ENCODE measurements at places on chromosomes 4 and X.
A peak's percentile ranks its signal among the peaks of the same experiment; 100 is the strongest.

GRCh38 chr4:81220271-81220670 is 5.2 kb upstream of the PRKG2 start:
- DNase-seq = no peak

- no peak for DNase-seq
Measured at GRCh38 chr4:176824645-176825366, 32.1 kb upstream of the VEGFC start.

DNA sequence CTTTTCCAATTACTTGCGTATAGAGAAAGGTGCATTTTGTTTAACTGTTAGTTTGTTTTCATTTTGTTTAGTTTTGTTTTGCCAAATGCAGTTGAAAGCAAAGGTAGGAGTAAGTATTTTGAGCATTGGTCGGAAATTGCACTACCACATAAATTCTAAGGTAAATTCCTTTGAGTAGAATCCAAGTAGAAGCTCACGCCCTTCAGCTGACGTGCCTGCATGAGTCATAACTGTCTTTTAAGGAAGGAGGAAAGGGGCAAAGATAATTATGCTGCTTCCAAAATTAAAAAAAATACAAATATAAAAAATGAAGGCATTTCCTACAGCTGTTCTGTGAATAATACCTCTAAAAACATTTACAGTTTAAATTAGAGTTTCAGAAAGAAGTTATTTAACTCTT is 110.2 kb upstream of the MYOZ2 start:
- DNase-seq = no peak

DNA sequence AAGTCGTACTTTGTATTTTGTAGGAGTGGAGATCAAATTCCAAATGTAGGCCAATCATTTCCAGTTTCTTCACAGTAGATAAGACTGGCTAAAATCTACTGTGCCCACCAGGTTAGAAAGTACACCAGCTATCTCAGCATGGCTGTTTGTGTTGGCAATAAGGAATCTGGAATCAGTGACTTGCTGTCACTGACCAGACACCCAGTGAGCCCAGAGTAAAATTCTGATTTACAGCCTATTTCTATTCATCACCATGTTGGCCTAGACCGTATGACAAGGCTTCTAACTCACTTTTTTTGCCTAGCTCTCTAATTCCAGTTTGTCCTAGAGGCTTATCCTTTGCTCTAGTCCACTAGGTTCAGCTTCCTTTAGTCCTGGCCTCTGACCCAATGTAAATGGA is 25.4 kb downstream of the SMIM43 start:
- DNase-seq = no peak

DNA sequence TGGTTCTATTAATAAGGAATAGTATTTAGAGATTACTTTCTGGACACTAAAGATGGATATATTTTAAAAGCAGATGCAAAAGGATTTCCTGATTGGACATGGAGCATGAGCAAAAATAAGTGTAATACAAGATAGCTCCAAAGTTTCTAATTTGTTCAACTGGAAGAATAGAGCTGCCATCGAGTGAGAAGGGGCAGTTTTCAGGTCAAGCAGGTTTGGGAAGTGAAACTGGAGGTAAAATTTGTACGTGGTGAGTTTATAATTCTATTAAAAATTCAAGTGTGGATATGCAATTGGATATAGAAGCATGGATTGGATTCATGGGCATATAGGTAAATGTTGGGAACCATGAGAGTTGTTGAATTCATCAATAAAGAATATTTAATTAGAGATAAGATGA is 31.8 kb downstream of the PRDM8 start:
- DNase-seq = no peak

- no peak for DNase-seq
Measured at GRCh38 chrX:3371163-3371562, 24.7 kb upstream of the MXRA5 start.

GRCh38 chrX:21581479-21581878 is 76.7 kb downstream of the KLHL34 start:
- DNase-seq = no peak

DNA sequence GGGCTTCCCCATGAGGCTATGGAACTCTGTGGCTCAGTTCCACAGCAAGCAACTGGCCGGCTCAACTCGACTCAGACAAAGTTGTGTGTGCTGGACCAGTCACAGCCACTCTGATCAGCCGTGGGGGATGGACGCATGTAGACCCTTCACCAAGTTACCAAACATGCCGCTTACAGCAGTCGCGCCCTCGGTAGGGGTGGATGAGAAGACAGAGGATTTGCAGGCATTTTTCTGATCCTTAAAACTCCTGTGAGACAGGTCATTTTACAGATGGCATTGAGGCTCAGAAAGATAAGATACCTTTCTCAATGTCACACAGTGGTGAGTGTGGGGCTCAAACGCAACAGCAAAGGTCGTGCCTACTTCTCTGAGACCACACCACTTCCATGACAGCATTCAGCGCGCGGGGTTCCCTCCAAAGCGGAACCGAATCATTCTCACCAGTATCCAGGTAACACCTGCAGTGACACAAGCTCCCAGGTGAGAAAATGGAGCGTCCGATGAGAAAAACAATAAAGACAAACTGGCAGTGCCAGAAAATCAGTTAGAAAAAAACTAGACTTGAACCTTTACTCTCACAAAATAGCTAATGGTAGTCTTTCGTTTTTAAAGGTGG is 83.6 kb downstream of the RELL1 start:
- no peak for DNase-seq

GRCh38 chr4:158316264-158316663 is 106.0 kb downstream of the TMEM144 start:
- DNase-seq = no peak

GRCh38 chr4:31272331-31273061 is 552.3 kb downstream of the PCDH7 start:
- no peak for DNase-seq

GRCh38 chr4:81214881-81215868 is at the start of gene PRKG2:
PRKG2 (minus strand) TSS chr4:81215222; CDS start chr4:81205047, 10,175 bp downstream.
- no peak for DNase-seq

DNA sequence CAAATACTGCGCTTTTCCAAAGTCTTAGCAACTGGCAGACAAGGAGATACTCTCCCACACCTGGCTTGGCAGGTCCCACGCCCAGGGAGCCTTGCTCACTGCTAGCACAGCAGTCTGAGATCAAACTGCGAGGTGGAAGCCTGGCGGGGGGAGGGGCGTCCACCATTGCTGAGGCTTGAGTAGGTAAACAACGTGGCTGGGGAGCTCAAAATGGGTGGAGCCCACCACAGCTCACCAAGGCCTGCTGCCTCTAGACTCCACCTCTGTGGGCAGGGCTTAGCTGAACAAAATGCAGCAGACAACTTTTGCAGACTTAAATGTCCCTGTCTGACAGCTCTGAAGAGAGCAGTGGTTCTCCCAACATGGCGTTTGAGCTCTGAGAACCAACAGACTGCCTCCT is 23.0 kb upstream of the NFKB1 start:
- no peak for DNase-seq

- DNase-seq = no peak
Measured at GRCh38 chr4:144499777-144500176, 146.2 kb upstream of the HHIP start.

- DNase-seq = no peak
Measured at GRCh38 chr4:25809996-25810395, 52.8 kb downstream of the SEL1L3 start.

- no peak for DNase-seq
Measured at GRCh38 chr4:76757418-76757939, 140.5 kb downstream of the SOWAHB start.

- DNase-seq = no peak
Measured at GRCh38 chr4:15428611-15429010, 778 bp downstream of the C1QTNF7 start.

DNA sequence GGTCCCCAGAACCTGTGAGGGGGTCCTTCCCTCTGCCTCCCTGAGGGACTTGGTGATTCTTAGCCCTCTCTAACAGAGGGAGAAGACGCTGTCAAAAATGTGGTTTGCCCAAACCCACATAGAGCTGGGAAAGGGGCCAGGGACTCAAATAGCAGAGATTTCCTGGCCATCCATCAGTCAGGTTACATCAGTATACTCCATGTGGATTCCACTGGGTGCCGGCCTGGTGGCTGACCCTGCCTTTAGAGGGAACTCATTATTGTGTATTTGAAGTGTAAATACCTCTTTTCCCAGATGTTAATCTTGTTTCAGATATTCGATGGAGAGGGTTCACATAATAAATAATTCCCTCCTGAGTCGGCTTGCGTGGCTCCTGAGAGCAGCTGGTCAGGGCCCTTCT is 130.3 kb downstream of the TBL1X start:
- DNase-seq = no peak

- DNase-seq = peak; percentile 13
Measured at GRCh38 chr4:140152751-140153418, 1.1 kb downstream of the MAML3 start.

DNA sequence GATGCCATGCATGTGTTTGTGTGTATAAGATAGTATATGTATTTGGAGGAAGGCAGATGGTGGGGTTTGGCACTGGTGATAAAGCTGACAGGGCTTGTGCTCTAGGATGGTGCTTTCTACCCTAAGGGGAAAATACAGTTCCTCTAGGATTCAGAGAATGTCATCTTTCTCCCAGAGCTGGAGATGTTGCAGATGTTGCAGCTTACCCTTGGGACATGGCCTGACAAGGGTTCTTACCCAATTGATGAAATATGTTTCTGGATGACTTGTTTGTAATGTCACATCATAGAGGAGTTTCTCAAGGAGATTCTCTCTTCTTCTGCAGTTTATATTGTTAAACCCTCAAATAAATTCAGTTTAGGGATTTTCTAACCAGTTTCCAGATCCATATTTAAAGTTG is 52.5 kb upstream of the PITX2 start:
- DNase-seq = no peak

DNA sequence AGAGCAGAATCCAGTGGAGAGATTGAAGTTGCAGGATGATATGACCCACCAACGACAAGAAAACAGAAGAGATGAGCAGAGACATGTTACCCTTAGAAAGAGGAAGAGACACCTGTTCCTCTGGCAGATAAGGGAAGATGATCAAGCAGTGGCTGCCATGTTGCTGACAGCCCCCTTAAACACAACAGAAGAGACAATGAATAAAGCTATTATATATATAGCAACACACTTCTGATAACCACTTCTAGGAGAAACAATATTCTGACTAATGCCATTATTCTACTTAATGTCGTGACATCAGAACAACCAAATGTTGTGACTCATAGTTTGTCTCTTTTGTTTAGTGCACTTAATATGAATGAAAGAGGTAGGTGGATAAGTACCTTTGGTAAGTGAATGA is 44.9 kb downstream of the SH3RF1 start:
- no peak for DNase-seq

DNA sequence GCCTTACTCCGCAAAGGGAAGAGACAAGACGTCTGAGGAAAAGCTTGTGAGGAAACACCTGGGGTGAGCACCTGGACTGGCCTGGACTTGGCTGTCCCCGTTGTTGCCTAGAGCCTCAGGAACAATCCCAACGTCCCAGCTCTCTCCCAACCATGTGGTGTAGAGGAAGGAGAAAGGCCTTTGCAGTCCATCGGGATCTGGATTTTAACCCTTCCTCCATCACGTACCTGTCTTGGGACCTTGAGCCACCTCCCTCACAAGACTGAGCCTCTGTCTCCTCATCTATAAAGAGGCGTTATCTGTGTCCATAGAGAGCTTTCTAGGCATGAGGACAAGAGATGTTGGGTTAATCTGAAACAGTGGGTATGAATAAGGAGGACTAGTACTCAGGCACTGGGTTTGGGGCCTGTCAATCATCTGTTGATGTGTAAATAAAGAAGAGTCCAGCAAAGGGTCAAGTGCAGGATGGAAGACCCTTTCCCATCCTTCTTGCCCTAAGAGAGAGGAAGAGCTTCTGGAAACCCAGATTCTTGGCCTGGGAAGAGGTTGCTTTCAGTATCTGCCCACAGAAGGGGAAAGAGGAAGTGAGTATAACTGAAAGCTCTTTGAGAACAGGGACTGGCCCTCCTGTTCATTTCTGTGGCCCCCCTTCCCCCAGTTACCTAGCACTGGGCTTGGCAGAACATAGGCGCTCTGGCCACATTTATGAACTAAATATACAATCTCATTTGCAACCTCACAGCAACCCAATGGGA is 137.1 kb downstream of the PJA1 start:
- DNase-seq = no peak

DNA sequence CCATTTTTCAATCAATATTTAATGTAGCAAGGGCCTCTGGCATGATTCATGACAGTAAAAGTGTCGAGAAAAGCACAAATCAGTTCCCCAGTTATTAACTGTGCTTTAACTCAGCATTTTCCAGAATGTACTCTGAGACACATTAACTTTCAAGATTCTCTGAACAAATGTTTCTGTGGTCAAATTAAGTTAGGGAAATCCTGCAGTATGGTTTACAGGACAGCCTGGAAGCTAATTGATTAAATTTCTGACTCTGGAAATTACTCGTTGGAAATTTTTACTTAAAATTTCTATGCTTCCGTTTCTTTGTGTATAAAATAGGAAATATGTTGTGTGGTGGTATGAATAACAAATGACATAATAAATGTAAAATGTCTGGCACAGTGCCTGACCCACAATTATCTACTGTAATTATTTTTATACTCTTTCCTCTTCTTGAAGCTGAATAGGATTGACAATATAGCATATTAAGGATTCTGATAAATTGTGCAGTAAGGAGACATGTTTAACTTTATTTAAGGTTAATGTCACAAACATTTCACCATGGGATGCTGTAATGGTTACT is 33.7 kb downstream of the STK32B start:
- no peak for DNase-seq

Data from activated CD4-positive, CD25-positive, alpha-beta regulatory T cell (primary cell).